ENCODE measurements at places on chromosomes 7 and 10.

- DNase-seq: no peak
Observed at GRCh38 chr10:126959906-126960685, 54.9 kb downstream of the DOCK1 start.

GRCh38 chr10:51344371-51344770 is 270.1 kb downstream of the PRKG1 start:
- no peak for DNase-seq

DNA sequence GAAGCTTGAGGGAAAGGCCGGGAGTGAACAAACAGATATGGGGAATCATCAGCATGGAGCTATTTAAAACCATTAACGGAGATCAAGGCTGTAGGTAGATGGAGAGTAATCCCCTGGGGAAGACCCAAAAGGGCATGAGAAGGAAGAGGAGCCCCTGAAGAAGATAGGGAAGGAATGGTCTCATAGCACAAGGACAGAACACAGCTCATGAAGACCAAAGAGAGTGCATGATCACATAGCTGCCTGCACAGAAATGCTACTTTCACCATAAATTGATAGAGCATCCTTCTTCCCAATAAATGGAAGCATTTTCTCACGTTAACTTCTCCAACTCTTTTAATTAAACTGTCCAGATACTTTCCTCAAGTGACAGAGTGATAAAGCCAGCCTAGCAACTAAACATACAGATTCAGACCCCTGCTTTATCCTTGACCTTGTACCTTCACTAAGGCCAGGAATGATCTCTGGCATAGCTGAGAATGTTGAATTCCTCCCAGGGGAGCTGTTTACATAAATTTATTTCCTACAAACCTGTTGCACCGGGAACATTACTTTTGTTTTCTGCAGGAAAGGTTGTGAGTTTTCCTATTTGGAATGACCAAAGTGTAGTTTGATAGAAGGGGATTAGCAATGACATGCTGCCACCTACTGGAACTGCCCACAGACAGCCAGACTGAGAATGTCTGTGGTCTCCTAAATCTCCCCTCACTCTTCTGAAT is 110.8 kb upstream of the LRGUK start:
- no peak for DNase-seq

DNA sequence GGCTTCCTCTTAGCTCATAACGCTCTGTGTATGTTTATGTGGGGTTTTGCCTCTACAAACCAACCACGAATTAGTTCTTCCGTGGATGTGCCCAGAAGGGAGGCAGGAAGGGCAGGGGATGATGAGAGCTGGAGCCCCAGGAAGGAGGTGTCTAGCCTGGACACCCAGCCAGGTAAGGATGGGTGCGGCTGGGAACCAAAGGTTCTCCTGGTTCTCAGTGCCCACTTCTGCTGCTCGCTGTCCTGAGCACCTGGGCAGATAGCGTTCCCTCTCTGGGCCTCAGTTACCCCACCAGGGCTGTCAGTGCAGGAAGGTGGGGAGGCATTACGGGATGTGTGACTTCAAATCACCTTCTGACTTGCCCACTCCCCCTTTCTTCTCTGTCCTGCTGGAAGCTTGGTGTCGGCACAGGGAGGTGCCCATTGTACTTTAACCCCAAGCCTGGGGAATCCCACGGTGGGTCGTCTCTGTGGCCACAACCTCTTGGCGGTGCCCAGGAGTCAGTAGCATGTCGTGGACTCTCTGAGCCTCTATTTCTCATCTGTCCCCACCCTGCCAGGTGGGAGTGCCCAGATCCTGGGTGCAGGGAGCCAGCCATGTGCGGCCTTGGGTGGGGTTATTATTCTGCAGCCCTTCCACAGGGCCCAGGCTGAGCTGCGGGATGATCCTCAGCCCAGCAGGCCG is 18.7 kb upstream of the PCBD1 start:
- no peak for DNase-seq

DNA sequence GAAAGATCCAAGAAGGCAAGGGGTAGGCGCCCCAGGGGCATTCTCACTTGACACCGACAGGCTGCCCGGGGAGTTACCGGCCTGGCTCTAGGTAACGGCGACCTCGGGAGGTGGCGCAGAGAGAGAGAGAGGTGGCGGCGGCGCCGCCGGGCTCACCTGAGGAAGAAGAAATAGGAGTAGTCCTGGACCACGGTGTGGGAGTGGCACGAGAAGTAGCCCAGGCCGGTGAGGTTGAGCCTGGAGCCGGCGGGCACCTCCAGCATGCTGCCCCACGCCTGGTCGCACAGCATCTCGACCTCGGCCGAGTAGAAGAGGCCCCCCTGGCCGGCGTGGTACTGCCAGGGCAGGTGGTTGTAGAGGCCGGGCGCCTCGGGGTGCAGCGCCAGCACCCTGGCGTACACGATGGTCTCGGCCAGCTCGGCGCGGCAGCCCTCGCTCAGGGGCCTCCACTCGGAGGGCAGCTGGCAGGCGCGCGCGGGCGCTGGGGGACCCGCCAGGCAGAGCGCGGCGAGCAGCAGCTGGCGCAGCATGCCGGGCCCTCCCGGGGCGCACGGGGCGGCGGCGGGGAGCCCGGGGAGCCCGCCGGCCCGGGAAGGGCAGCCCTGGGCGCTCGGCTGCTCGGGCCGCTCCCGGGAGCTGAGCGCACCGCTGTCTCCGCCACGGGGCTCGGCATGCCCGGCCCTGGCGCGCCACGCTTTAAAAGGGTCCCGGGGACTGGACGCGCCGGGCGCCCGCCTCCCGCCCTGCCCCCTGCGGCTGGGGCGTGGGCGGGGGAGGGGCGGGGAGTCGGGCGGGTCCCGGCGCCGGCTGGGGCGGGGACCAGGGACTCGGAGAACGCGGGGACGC is at the start of gene CCDC3:
CCDC3 (minus strand) TSS at position 673 of the 846 bp plus-strand sequence; CDS start at position 530, 143 bp downstream.
- DNase-seq: no peak

- DNase-seq: no peak
Observed at GRCh38 chr10:92946491-92946890, 98.2 kb downstream of the EXOC6 start.

- no peak for DNase-seq
Observed at GRCh38 chr7:79159040-79159664, 294.3 kb downstream of the MAGI2 start.

DNA sequence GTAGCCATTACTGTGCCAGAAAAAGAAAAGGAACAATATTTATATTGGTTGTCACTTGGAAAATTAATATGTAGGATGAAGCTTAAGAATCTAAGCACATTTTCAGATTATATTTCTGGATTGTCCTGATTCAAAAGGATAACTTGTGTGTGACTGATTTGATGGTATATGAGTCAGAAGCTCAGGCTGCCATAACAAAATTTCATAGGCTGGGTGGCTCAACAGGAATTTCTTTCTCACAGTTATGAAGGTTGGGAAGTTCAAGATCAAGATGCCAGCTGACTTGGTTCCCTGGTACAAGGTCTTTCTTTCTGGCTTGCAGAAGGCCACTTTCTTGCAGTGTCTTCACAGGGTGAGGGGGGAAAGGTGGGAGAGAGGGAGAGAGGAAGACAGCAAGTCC is 108.5 kb downstream of the ST7 start:
- DNase-seq: no peak

DNA sequence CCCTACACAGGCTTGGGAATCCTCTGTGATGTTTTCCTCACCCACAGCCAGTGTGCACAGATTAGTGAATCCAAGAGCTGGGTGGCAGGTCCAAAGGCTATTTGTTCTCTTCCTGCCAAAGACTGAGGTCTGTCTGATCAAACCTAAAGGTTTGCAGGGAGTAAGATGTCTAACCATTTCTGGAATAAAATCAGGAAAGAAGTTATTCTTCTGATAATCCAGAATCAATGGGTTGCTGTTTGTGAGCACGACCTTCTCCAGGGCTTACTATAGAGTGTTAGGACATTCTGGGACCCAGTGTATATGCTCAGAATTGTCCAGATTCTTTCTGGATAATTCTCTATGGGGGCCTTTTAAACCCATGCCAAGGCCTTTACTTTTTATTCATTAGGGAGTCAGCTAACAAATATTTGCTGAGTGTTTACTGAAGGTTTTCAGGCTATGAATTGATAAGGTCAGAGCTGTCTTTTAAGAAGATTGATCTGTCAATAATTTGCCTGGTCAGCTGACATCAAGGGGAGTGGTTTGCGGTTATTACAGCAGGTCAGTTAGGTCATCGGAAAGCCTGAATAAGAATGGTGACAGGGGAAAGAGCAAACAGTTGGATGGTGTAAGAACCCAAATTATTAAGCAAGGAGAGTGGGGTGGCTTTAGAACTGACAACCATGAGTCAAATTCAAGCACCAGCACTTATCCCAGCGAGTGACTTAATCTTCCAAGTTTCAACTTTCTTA is 7.5 kb upstream of the TECTB start:
- no peak for DNase-seq

DNA sequence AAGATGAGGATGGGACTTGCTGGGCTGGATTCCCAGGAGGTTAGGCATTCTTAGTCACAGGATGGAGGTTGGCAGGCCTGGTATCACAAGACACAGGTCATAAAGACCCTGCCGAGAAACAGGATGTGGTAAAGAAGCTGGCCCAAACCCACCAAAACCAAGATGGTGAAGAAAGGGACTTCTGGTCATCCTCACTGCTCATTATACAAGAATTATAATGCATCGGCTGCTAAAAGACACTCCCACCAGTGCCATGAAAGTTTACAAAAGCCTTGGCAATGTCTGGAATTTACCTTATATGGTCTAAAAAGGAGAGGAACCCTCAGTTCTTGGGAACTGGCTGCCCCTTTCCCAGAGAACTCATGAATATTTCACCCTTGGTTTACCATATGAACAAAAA is 345.5 kb upstream of the POM121L12 start:
- no peak for DNase-seq

DNA sequence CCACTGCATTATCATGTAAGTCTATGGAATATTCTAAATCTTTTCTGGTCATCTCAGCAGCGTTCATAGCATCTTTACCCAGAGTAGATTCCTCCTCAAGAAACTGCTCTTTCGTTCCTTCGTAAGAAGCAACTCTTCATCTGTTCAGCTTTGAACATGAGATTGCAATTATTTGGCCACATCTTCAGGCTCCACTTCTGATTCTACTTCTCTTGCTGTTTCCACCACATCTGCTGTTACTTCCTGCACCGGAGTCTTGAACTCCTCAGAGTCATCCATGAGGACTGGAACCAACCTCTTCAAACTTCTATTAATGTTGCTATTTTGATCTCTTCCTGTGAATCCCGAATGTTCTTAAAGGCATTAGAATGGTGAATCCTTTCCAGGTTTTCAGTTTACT is 12.7 kb downstream of the CHST12 start:
- no peak for DNase-seq

- DNase-seq: no peak
Observed at GRCh38 chr10:32922170-32922569, 35.9 kb downstream of the ITGB1 start.

DNA sequence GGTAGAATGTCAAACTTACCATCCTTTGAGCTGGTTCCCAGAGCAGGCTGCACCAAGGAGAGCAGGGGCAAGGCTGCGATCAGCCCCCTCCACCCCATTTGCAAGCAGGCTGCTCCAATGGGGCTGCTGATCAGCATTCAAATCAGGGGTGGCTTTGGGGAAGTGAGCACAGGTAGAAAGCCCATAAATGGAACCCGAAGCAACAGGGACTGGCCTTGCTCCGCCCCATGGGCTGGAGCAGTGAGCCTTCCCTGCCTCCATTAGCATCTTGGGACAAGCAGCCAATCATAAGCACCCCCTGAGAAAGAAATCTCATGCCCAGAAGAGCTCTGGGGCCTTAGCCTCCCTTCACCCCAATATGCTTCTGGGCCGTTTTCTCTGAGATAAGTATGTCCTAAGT is 4.0 kb upstream of the PKD1L1 start:
- DNase-seq: no peak

DNA sequence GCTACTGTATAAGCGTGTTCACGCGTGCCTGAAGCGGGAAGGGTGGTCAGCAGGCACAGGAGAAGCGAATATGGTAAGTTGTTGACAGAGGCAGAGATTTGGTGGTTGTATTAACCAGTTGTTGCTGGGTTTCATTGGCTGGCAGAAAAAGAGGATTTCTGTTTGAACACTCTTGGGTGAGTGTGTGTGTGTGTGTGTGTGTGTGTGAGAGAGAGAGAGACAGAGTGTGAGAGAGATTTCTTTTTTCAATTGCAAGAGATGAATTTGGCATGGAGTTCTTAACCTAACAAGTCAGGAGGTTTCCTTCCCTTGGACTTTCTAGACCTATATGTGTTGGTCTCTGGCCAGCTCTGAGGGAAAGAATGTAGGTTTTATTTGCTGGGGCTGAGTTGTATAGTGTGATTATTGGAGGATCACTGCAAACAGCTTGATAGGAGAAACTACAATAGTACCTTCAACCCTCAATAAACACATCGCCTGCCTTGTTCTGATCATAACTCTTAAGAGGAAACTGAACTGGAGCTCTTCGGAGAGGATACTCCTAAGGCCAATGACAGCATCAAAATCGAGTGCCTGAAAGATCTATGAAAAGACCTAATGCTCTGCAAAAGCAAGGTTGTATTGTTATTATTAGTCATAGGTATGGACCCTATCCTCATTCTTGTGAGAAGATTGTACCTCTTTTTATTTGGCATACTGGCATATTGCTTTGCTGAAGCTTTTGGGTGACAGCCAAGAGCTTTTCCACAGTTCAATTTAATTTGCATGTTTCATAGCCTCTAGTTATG is 1.2 kb downstream of the MCU start:
- no peak for DNase-seq

GRCh38 chr7:726854-727103 is 280 bp downstream of the DNAAF5 start:
- DNase-seq: no peak

DNA sequence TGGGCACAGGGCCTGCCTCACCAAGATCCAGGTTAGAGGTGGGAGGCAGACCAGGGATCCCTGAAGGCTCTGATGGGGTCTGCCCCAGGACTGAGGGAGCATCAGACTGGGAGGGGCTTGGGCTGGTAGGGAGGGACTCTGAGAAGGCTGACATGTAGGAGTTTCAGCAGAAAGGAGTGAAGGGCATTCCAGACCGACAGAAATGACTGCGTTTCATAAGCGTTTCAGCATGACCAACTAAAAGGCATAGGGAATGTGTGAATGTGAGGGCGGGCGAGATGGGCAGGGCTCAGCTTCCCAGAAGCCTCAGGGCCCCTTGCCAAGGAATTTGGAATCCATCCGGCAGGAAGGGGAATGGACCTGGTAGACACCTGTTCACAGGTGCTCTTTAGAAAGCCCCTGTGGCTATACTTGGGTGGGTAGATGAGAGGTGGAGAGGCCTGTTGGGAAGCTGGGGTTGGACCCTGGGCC is 24.9 kb upstream of the SLC29A3 start:
- no peak for DNase-seq

- no peak for DNase-seq
Observed at GRCh38 chr7:18993933-18994668, 123.3 kb downstream of the TWIST1 start.

- DNase-seq: no peak
Observed at GRCh38 chr10:70597856-70598815, 4.4 kb downstream of the PRF1 start.

Data from hypothalamus (tissue), 51 donors.